Large intestine (tissue), 12 donors: ENCODE measurements at places on chromosomes 16 and 17. TPM values are rescaled to one million over a fixed set of nuclear protein-coding genes. Genes with fewer than 3 reads are reported as not detected.

CCL14 gene
- polyA plus RNA-seq: 6.8 TPM

IL34 gene
- 16.9 TPM for polyA plus RNA-seq

PHF23 gene
- polyA plus RNA-seq: 45.4 TPM

GRCh38 chr16:53605356-53605755 lies 98.3 kb downstream of the RPGRIP1L start:
- DNase-seq: no peak

DNA sequence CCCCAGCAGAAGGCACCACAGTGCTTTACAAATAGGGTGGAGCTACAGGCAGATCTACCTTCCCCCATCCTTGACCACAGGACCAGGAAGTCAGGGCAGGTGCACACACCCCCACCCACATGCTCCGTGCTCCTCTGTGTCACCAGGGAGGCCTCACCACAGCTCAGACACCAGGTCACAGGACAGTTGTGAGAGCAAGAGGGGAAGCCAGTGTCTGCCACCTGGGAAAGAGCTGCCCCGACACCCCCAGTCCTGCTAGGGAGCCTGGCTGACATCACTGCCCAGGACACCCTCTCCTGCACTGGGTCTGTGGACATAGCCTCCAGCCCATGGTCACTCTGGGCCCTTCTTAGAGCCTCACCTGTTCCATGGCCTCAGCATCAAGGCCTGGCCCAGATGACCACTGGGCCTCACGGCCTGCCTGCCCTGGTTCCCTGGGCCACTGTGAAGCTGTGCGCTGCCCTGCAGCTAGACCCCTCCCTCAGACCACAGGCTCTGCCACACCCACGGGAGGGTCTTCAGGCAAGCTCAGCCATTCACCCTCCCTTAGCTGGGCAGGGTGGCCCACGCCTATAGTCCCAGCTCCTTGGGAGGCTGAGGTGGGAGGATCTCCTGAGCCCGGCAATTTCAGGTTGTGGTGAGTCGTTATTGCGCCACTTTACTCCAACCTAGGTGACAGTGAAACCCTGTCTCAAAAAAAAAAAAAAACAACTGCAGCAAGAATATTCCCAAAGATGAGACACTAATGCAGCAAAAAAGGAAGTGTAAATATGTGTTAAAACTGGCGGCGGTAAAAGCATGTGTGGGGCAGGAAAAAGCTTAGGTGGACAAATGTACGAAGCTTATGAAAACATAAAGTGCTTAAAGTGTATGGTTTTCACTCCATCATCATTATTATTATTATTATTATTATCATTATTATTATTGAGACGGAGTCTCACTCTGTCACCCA lies 14.2 kb downstream of the POLR3K start:
- DNase-seq: peak; percentile 32
